ENCODE measurements at places on chromosomes 3 and 15. TPM values are rescaled to one million over a fixed set of nuclear protein-coding genes. Genes with fewer than 3 reads are reported as not detected.

The ACAD11 gene
- total RNA-seq = 13.4 TPM

The KIF15 gene
- total RNA-seq = 5.3 TPM

The CGNL1 gene
- 0.10 TPM for total RNA-seq

The SUSD5 gene
- total RNA-seq = 0.24 TPM

The CHL1 gene
- not detected for total RNA-seq

The SH2D7 gene
- total RNA-seq = not detected

The TIGIT gene
- not detected for total RNA-seq

The BLM gene
- total RNA-seq = 2.2 TPM

The GOLGA6L10 gene
- 0.87 TPM for total RNA-seq
